ENCODE measurements at places on chromosomes 4 and X. TPM values are rescaled to one million over a fixed set of nuclear protein-coding genes. Genes with fewer than 3 reads are reported as not detected.

DNA sequence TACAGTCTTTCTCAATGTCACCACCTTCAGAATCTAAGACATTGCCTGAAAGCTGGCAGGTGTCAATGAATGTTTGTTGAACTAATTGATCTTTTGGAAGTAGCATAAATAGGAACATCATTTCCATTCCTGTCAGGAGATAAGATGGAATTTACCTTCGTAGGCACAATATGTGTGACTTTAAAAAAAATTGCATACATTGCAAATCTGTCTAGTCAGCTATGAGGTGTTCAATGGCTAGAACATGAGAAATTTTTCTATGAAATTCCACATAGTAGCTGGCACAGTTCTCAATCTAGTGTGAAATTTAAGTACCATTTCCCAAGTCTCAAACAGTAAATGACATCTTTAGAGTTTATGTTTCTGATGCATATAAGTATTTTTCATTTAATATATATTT, 10.3 kb downstream of the PAGE2 start:
- DNase-seq = no peak
- no peaks in the 10 kb centered on the region for H3K27me3 ChIP-seq
- H3K27ac ChIP-seq = no peak overlapping the region
- H3K4me1 ChIP-seq = no peaks in the 10 kb centered on the region
- H3K4me3 ChIP-seq = no peak overlapping the region

DNA sequence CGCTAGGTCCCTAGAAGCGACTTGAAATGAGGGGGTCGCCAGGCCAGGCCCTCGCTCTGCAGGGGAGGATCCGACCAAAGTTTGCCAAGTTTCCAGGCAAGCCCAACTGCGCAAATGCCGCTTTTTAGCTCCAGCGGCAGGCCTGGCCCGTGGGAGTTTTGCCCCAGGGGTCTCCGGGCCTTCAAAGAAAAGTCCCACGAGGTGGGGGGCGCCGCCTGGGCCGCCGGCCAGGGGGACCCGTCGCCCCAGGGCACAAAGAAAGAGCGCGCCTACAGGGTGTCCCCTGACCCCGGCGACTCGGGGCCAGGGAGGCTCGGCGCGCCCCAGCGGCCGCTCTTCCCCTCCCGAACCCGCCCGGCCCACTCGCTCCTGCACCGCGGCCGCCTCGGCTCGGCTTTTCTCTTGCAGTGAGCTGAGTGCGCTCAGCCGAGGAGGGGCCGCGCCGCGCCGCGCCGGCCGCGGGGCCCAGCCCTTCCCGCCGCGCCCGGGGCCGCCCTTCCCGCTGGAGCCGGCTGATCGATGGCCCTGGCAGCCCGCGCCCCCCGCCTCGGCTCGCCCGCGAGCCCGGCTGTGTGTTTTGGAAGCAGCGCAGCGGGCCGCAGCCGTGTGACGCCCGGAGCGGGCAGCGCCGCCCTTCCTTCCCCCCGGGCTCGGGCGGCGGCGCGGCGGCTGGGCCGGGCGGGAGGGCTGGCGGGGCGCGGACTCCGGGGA, 754 bp upstream of the KLF3 start:
- H3K4me1 ChIP-seq = peaks cover 25% of the 10 kb centered on the region
- H3K36me3 ChIP-seq = no peaks in the 10 kb centered on the region
- no peaks in the 10 kb centered on the region for H3K27me3 ChIP-seq
- DNase-seq = no peak
- peak overlapping the region; percentile 71 for H3K4me3 ChIP-seq

DNA sequence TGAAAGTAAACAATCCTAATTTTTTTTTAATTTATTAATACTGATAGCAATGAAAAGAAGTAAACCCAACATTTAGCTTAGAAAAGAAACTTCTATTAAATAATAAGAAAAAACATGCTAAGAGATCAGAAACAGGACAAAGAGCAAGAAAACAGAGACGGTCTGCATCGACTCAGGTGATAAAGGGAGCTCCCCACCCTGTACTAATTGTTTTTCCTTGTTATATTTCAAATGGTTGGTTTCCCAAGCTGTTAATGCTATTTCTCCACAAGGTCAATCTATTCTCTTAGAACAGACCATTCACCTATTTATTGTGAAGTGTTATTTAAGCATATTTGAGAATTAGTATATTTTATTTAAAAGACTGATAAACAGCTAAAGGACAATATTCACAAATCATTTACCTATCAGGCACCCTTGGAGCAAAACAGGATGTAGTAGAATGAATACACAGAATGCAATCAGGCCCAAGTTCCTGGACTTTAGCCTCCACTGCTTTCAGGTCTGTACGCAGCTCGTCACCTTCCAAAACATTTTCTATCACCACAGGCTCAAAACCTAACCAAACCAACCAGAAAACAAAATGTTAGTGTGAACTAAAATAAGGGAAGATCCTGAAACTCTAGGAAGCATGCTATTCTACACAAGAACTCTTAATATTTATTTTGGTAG, 5.5 kb downstream of the SEPSECS start:
- peak overlapping the region; percentile 24 for H3K4me3 ChIP-seq
- H3K27ac ChIP-seq = peak overlapping the region; percentile 90
- peaks cover 2% of the 10 kb centered on the region for H3K4me1 ChIP-seq
- no peaks in the 10 kb centered on the region for H3K27me3 ChIP-seq
- DNase-seq = peak; percentile 65

DNA sequence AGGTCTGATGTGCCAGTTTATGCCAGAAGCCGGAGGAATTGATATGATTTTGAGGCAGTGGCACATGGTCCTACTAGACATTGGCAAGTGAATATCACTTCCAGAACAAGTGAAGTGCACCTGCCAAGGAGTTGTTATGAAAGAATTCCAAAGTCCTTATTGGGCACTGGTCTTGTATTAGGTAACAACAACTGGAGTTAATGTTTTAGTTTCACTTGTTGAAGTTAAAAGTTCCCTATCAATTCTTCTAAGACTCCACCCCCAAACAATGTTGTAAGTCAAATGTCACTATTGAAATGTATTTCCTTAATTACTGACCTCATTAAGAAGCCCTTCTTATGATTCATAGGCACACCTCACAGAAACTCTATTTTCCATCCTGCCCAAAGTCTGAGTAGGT, 3.1 kb downstream of the TET2 start:
- peaks cover 6% of the 10 kb centered on the region for H3K4me1 ChIP-seq
- H3K36me3 ChIP-seq = no peaks in the 10 kb centered on the region
- peak overlapping the region; percentile 1 for H3K27ac ChIP-seq
- H3K4me3 ChIP-seq = no peak overlapping the region
- H3K27me3 ChIP-seq = no peaks in the 10 kb centered on the region

GUCY1B1 gene
- polyA plus RNA-seq = 13.5 TPM

DNA sequence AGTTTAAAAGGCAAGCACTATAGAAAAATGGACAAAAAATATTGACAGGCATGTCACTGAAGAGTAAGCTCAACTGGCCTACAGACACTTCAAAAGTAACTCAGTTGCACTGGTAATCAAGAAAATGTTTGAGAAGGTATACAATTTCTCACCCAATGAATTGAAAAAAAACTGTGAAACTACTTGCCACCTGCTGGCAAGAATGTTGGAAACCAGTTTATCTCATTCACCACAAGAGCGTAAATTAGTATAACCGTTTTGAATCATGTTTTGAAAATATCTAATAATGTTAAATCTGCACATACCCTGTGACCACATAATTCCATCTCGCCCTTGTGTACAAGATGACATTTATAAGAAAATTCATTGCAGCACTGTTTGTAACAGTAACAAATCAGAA, 31.7 kb downstream of the TXK start:
- H3K36me3 ChIP-seq = no peaks in the 10 kb centered on the region
- no peaks in the 10 kb centered on the region for H3K27me3 ChIP-seq
- no peaks in the 10 kb centered on the region for H3K4me1 ChIP-seq
- H3K4me3 ChIP-seq = no peak overlapping the region
- no peak overlapping the region for H3K27ac ChIP-seq

GRCh38 chrX:8720136-8720535, 11.8 kb downstream of the ANOS1 start:
- DNase-seq = no peak
- H3K36me3 ChIP-seq = no peaks in the 10 kb centered on the region
- no peak overlapping the region for H3K4me3 ChIP-seq
- H3K27me3 ChIP-seq = no peaks in the 10 kb centered on the region
- H3K4me1 ChIP-seq = no peaks in the 10 kb centered on the region

DNA sequence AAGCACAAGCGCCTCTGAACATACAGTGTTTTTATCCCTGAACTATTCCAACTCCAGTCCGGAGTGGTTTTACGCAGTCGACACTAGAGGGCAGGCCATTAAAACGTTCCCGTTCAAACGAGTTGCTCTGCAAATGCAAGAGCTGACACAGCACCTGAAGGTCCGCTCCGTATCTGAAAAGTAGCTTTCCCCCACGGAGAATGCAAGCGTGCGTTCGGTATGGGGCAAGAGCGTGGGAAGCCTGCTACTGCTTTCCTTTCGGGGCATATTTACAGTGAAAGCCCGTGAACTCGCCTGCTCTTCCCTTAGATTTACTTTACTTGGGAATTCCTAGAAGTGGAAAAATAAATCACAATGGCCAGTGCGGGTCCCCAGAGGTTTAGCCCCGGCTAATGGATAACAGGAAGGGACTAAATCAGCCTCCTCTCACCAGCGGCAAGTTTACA, 190.8 kb downstream of the TSPAN5 start:
- H3K4me1 ChIP-seq = no peaks in the 10 kb centered on the region
- H3K27me3 ChIP-seq = no peaks in the 10 kb centered on the region
- H3K27ac ChIP-seq = no peak overlapping the region
- H3K4me3 ChIP-seq = peak overlapping the region; percentile 38
- H3K36me3 ChIP-seq = no peaks in the 10 kb centered on the region

DNA sequence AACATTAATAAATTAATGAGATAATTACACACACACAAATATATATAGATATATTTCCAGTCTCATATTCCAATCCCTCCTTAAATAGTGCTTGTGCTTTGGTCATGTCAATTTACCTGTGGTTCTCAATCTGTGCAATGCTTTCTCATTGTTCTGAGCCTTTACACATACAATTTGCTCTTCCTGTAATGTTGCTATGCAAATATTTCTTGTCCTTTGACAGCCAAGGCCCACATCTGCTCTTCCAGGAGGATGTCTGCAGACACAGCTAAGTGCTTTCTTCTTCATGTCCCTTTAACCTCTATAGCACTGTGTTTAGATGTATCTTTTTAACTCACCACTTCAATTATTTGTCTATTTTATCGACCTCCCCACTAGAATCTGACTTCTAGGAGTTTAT, 67.3 kb upstream of the RAPGEF2 start:
- no peak for DNase-seq
- H3K27me3 ChIP-seq = no peaks in the 10 kb centered on the region
- no peaks in the 10 kb centered on the region for H3K4me1 ChIP-seq
- no peaks in the 10 kb centered on the region for H3K36me3 ChIP-seq

GRCh38 chr4:123167931-123168330, 228.7 kb upstream of the SPRY1 start:
- no peak for DNase-seq
- H3K27ac ChIP-seq = no peak overlapping the region
- H3K36me3 ChIP-seq = no peaks in the 10 kb centered on the region
- H3K4me3 ChIP-seq = no peak overlapping the region
- no peaks in the 10 kb centered on the region for H3K4me1 ChIP-seq
- H3K27me3 ChIP-seq = no peaks in the 10 kb centered on the region

DNA sequence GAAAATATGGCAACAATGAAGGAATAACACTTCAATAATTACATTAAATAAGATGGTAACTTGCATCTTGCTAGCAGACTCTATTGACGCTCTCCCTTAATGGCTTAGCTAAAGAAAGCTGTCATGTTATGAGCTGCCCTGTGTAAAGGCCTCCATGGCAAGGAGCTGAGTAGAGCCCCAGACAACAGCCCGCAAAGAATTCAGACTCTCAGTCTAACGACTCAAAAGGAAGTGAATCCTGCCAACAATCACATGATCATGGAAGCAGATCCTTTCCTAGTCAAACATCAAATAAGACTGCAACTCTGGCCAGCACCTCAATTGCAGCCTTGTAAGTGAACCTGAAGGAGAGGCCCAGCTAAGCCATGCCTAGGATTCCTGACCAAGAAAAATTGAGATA, 157.6 kb downstream of the MAB21L2 start:
- no peak overlapping the region for H3K27ac ChIP-seq
- H3K36me3 ChIP-seq = peaks cover under 1% of the 10 kb centered on the region
- H3K4me3 ChIP-seq = no peak overlapping the region
- DNase-seq = no peak

DNA sequence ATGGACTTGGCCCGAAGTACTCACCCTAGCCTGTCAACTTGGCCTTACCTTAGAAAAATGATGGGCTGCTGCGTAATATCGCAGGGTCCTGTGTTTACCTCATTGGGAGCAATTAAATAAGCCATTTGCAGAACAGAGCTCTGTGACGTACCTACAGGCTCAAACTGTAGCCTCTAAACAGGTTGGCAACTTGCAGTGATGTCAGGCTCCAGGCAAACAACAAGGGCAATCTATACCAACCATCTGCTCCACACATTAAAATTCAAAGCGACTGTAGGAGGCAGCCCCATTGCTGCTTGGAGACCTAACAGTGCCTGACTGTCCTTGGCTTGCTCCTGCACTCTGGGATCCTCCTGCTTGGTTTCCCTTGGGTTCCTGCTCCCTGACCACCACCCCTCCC, 17.2 kb downstream of the VGLL1 start:
- H3K4me3 ChIP-seq = no peak overlapping the region
- H3K27ac ChIP-seq = no peak overlapping the region
- DNase-seq = no peak
- H3K36me3 ChIP-seq = no peaks in the 10 kb centered on the region
